ENCODE measurements at places on chromosomes 2 and 18.

DNA sequence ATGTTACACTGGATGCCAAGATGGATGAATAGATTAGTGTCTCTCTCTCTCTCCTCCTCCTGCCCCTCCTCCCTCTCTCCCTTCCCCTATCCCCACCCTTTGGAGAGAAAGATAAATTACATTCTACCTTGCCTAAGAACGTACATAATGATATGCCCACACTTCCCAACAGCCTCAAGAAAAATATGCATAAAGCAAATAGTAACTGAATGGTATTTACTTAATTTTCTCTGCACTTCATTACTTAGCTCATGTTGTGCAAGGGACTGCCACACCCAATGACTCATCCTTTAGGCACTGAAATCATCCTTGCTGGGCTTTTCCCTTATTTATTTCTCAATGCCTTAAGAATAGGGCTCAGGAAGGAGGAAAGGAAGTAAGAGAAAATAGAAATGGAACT lies 137.3 kb upstream of the PID1 start:
- H3K4me3 ChIP-seq, result no peak overlapping the region
- no peak overlapping the region for H3K27ac ChIP-seq
- H3K4me1 ChIP-seq, result no peaks in the 10 kb centered on the region
- no peaks in the 10 kb centered on the region for H3K36me3 ChIP-seq
- H3K27me3 ChIP-seq, result no peaks in the 10 kb centered on the region

DNA sequence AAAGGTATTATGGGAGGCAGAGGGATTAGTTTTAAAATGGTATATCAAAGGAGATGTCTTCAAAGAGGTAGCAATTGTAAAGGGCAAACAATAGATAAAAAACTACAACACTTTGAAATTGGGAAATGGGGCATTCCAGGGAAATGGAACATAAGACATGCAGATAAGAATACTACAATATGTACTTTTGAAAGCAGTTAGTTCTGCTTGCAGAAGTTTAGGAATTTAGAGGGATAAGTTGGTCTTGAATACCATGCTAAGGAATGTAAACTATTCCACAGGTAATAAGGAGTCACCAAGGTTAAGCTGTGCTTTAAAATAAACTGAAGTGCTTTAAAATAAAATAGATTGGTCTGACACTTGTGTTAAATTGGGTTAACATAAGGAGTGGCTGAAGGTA lies 571.7 kb upstream of the ACVR2A start:
- H3K36me3 ChIP-seq, result peaks cover 7% of the 10 kb centered on the region
- no peak overlapping the region for H3K4me3 ChIP-seq
- H3K27ac ChIP-seq, result no peak overlapping the region
- peaks cover 2% of the 10 kb centered on the region for H3K27me3 ChIP-seq
- H3K4me1 ChIP-seq, result peaks cover 3% of the 10 kb centered on the region

- H3K36me3 ChIP-seq, result no peaks in the 10 kb centered on the region
- no peaks in the 10 kb centered on the region for H3K4me1 ChIP-seq
- no peak overlapping the region for H3K4me3 ChIP-seq
- no peak for DNase-seq
- H3K27me3 ChIP-seq, result peaks cover 5% of the 10 kb centered on the region
Measured at GRCh38 chr2:26651470-26651771, 10.3 kb upstream of the CIB4 start.

DNA sequence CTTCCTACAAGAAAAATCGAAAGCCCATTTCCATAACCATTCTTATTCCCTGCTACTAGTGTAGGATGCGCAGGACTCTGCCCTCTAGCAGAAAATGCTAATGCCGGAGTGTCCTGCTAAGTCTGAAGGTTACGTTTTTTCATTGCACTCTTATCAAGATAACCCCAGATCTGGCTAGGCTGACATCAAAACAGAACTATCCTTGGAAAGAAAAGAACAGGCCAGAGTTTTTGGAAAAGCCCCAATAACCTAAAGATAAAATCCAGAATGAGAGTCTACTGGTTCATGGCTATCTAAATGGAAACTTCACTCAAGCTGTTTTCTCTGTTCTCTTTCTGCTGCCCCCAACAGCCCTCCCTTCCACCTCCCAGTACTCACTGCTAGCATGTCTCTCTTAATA lies 913 bp downstream of the RNF152 start:
- DNase-seq, result no peak
- H3K27ac ChIP-seq, result no peak overlapping the region
- peaks cover 57% of the 10 kb centered on the region for H3K27me3 ChIP-seq
- H3K4me1 ChIP-seq, result peaks cover 10% of the 10 kb centered on the region
- no peak overlapping the region for H3K4me3 ChIP-seq

DNA sequence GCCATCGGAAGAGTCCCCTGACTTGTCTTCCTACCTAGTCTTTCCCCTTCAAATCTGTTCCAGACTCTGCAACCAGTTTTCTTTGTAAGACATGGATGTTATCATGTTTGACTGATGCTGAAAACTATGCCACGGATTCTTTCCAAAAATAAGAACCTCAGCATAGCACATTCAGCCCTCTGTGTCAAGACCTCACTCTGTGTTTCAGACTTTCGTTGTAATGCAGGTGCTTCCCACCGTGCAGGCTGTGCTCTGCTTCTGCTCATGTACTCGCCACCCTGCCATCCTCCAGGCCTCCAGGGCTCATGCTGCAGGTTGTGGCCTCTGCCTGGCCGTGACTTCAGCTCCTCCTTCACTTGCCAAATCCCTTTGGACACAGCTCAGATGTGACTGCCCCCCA lies 347.0 kb upstream of the RAB12 start:
- no peaks in the 10 kb centered on the region for H3K4me1 ChIP-seq
- no peak for DNase-seq
- no peak overlapping the region for H3K4me3 ChIP-seq
- H3K27ac ChIP-seq, result no peak overlapping the region

DNA sequence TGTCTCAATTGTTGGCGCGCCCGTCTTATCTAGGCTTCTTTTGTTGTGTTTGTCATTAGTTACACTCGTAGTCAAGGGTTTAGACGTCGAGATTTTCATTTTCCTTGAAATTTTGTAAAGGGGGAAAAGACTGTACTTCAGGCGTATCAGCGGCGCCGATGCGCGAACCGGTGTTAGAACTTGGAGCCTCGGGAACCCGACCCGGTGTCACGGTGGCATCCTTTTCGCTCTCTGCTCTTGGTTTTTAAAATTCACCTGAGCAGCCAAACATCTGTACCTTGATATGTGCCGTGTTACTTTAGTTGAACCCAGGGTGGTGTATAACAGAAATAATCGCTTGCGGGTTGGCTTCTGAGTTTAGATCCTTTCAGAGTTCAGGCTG lies 643 bp downstream of the RMC1 start:
- peak overlapping the region; percentile 87 for H3K4me3 ChIP-seq
- H3K36me3 ChIP-seq, result peaks cover 24% of the 10 kb centered on the region
- H3K27me3 ChIP-seq, result no peaks in the 10 kb centered on the region
- H3K4me1 ChIP-seq, result peaks cover 47% of the 10 kb centered on the region
